ENCODE measurements at places on chromosomes 11 and 22.

GRCh38 chr11:7445564-7445963, 39.7 kb upstream of the OLFML1 start:
- DNase-seq = no peak

DNA sequence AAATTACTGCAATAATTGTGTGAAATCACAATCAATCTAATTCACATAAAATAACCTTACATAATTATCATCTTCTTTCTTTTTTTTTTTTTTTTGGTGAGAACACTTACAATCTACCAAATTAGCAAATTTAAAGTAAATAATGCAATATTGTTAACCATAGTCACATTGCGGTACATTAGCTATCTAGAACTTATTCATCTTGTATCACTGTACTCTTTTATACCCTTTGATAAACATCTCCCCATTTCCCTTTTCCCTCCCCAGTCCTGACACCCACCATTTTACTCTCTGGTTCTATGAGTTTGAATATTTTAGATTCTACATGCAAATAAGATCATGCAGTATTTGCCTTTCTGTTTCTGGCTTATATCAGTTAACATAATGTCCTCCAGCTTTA, 24.0 kb upstream of the PRAME start:
- no peak for DNase-seq

GRCh38 chr11:112620621-112621394, 340.4 kb upstream of the NCAM1 start:
- DNase-seq = no peak

- DNase-seq = no peak
These were observed 23.7 kb downstream of the MFNG start for GRCh38 chr22:37462436-37462835.

DNA sequence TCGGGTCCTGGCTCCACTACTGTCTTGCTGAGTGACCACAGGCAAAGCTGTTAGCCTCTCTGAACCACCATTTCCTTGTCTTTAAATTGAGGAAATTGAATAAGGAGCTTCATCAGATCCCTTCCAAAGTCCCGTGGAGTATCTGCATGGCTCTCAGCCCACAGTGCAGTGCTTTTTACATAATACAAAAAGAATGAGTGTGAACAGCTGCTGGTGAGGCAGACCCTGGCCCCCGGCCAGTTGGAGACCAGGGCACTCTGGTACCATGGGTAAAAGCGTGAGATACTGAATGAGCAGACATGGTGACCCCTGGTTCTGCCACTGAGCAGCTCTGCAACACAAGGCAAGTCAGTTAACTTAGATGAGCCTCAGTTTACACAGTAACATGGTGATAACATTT, 86.8 kb downstream of the GALNT18 start:
- no peak for DNase-seq
